ENCODE measurements at places on chromosomes 5 and 9. TPM values are rescaled to one million over a fixed set of nuclear protein-coding genes. Genes with fewer than 3 reads are reported as not detected.

Gene ADAMTSL1
- 4.5 TPM for total RNA-seq

Gene OLFM1
- 0.49 TPM for total RNA-seq

Gene SEMA6A
- total RNA-seq: 14.1 TPM

Gene SMAD5
- total RNA-seq: 33.2 TPM

Gene ARL14EPL
- total RNA-seq: not detected

DNA sequence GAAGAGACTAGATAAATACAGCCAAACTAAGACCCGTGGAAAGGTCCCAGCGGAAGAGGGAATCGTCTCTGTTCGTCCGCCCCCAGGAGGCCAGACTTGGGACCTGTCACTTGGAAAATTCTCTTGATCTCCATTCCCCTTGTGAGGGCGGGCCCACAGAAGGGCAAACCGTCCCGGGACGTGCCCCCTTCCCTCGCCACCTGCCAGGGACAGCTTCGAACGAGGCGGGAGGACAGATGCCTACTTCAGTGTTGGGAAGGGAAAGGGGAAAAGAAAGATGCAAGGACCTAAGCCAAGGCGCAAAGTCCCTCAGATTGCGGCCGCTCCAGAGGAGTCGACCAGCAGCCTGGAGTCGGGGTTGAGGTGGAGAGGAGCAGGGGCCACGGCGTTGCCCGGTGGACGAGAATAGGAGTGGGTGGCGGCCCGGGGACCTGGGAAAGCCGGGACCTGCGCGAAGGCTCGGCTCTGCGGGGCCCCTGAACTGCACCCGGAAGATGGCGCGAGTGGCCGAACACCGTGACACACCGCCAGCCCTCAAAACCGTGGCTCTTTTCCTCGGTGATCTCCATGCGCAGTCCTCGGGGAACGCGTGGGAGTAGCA, 4.4 kb upstream of the EBF1 start:
- ATAC-seq: peak; percentile 11

DNA sequence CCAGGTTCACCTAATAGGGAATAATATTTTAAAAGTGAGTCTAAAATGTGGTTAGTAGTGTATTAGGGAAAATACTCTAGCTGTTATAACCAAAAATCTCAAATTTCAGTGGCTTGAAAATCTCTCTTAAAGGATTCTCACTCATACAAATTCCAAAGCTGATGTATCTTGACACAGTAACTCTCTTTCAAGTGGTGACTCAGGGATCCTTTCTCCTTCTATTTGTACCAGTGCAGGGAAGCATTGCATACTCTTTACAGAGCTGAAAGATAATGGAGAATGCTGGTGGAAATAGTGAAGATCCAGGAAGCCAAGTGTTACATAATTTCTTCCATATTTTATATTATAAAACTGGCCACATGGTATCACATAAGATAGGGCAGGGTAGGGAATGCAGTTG, 560.2 kb upstream of the CDH9 start:
- no peak for ATAC-seq

DNA sequence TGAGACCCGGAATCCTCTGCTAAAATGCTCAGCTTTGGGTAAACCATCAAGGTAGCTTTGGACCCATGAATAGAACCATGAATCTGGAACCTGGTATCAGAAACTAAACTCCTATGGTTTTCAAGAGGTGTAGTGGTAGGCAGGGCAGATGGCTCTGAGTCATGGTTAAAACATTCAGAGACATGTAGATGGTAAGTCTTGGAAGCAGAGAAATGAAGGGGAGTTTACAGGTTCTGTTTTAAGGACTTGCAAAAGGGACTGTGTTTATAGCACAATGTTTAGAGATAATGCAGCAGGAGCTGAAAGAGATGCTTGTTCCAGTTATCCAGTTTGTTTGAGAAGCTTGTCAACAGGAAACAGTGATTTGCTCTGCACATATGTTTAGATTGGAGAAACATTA, 36.0 kb upstream of the FBN2 start:
- no peak for ATAC-seq

DNA sequence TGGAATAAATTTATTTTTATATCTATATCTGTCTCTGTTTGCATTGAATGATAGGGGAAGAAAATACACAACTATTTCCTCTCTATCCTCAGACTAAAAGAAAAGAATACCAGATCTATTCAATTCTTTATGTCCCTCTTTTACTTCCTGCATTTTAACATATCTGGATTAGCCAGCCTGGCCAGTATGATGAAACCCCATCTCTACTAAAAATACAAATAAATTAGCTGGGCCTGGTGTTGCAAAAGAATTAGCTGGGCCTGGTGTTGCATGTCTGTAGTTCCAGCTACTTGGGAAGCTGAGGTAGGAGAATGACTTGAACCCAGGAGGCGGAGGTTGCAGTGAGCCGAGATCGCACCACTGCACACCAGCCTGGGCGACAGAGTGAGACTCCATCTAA, 182.0 kb downstream of the LURAP1L start:
- no peak for ATAC-seq

DNA sequence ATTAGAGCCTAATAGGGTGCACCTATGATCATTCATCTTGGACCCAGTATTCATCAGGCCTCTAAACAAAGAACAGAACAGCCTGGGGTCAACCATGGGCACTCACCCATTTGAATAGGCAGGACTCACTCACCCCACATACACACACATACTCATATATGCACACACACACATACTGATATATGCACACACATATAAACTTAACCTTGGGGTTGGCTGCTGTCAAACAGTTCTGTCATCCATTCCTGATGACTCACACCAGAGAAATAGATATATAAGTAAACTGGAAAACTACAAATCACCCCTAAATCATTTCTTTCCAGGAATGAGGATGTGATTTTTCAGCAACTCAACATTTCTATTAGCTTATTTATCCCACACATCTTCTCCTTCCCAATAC, 51.3 kb downstream of the ARL15 start:
- peak; percentile 27 for ATAC-seq

DNA sequence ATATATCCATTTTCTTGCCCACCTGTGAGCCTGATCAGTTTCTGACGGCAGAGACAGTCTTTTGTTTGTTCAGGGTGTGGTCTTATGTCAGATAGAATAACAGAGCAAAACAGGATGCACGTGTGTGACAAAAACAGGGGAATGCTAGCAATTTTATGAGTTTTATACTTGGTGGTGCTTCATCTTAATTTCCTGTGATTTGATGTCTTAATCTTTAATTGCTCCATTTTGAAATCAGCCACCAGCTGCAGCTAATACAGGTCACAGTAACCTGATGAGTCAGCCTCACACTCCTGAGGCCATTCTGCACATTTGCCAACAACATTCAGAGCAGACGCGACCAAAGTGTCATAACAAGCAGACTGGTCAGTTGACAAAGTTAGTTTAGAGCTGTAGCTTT, 42.3 kb upstream of the JMY start:
- ATAC-seq: no peak

DNA sequence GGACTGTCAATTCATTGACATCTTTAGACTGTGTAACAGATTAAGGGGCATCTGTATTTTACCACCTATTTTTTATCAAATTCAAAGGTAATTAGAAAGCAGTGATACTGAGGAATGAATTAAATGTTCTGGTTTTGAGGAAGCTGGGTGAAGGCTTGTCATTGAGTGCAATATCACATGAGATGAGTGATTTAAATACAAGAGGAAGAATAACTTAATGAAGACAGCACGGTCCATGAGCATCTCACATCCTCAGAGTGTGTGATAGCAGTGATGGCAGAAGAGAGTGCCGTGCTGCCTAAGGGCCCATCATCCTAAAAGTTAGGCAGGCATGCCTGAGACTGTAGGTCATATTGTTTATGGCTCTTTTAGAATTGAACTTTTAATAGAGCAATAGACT, 263.3 kb downstream of the MAST4 start:
- no peak for ATAC-seq

- ATAC-seq: no peak
Observed at GRCh38 chr5:72885824-72886223, 69.4 kb downstream of the TNPO1 start.

DNA sequence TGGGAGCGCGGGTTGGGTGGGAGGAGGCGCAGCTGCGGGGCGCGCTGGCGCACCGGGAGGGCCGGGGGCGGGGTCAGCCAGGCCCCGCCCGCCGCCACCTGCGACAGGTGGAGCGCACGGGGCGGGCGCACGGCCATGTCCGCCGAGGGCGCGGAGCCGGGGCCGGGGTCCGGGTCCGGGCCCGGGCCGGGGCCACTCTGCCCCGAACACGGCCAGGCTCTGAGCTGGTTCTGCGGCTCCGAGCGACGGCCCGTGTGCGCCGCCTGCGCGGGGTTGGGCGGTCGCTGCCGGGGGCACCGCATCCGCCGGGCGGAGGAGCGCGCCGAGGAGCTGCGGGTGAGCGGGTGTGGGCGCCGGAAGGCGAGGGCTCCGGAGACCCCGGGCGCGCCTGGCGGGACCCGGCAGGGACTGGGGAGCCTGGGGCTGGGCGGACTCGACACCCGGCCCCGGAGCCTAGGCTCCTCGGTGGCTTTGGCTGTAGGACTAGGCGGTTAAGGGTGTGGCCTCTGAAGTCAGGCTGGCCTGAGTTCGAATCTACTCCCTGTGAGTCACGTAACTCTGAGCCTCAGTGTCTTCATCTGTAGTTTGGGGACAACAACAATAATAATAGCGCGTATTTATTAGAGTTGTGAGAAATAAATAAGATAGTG, at the start of gene BSPRY:
Gene BSPRY (plus strand): TSS at position 97 of the 650 bp plus-strand sequence. CDS start 39 bp downstream, at position 136.
- ATAC-seq: peak; percentile 79

- ATAC-seq: no peak
Observed at GRCh38 chr5:94564812-94565211, 53.6 kb downstream of the KIAA0825 start.

- ATAC-seq: no peak
Observed at GRCh38 chr9:77910194-77910621, 121.4 kb downstream of the GNAQ start.

DNA sequence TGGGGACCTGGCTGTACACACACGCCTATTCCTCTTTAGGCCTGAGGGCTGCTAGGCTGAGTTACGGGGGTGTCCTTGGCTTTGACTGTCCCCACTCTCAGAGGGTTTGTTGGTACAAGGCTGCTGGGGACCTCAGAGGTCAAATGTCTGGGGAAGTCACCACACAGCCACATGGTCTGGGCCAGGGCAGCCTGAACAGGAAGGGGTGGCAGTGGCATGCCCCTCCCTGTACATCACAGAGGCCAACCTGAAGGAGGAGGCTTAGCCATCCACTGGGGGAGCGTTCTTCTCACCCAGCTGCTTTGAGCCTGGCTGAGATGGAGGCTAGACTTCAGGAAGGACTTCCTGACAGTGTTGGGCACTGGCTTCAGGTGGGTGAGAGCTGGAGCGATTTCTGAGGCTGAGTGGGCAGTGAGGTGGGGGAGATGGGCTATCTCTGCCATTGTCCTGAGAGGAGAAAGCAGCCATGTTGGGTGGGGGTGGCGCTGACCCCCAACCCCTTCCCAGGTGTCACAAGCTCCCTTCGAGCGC, 36.3 kb downstream of the CXXC5 start:
- ATAC-seq: no peak

DNA sequence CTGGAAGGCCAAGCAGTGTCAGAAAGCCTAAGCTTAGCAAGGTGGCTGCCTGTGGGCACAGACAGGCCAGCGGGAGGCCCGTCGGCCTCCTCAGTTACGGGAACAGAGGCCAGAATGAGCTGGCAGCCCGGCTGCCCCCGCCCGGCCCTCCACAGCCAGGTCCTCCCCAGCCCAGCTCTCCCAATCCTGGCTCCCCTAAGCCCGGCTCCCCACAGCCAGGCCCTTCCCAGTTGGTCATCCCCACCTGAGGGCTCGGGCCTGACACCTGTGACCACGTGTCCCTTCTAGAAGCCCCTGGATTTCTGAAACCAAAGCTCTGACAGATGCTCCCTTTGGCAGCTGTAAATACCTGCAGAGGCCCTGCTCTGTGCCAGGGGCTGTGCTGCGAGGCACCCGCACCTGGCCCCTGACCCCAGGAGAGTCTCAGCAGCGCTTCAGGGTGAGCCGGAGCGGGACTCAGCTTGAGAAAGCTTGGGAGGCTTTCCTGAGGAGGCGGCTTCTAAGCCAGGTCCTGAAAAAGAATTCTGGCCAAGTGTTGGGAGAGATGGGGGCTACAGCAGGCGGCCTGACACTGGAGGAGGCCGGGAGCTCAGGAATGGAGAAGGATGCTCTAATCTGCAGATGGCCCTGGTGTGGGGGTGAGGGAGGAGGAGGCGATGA, 80.4 kb upstream of the OLFM1 start:
- no peak for ATAC-seq

- ATAC-seq: peak; percentile 52
Observed at GRCh38 chr9:32965999-32966722, 35.3 kb downstream of the APTX start.

DNA sequence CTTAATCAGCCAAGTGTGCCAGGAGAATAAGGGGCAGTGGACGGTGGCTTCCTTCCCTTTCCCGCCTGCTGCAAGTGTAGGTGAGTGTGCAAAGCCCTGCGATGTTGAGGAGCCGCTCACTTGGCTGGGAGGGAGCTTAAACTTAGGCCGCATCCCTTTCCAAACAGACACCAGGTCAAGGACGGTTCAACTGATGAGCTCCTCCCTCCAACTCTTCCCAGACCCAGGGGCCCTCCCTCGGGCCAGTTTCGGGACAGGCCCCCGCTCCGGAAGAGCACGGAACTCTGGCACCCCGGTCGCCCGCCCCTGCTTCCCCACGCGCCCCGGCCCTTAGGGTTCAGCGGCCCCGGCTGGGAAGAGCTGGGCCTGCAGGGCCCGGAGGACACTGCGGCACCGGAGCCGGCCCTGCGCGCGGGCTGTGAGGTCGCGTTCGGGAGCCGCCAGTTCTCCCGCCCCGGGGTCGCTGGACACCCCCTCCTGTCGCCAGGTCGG, 481 bp downstream of the MRPL36 start:
- peak; percentile 29 for ATAC-seq

- ATAC-seq: no peak
Observed at GRCh38 chr5:765948-766631, 18.4 kb downstream of the ZDHHC11B start.

- no peak for ATAC-seq
Observed at GRCh38 chr5:77995793-77996409, 219.8 kb upstream of the TBCA start.

DNA sequence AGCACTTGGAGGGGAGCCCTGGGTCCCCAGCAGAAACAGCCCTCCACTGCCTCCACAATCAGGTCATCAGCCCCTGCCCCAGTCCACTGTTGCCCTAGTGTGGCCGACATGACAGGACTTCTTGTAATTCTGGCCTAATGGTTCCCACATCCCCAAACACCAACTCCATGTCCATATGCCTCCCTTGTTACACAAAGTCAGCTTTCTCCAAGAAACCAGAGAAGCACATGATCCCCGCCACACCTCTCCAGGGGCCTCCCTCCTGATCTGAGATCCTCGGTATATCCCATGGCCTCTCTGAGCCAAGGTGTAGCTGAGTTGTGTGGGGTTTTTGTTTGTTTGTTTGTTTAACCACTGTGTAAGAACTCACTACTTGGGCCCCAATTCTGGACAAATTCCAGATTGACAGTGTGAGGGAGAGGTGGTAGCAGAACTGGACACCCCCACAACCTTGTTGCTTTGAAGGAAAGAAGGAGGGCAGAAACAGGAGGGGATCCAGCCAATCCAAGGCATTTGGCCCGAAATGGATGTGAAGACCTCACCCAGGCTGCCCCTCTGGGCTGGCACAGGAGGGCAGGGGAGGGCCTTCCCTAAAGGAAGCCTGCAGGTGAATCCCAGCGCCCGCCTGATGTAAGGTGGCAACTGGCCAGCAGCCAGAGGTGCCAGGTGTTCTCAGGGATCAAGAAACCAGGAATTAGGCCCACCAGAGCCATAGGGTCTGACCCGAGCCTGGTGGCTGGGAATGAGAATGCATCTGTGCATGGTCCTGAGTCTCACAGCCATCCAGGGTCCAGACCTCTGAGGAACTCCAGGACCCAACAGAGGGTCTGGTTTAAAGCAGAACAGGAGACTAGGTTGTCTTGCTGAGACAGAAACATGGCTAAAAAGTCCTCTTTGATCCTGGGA, 13.4 kb downstream of the IRF1 start:
- ATAC-seq: no peak

- no peak for ATAC-seq
Observed at GRCh38 chr5:63573380-63573779, 388.9 kb downstream of the HTR1A start.

Data from motor neuron (in vitro differentiated cells).